ENCODE measurements at places on chromosomes 1 and 21.

DNA sequence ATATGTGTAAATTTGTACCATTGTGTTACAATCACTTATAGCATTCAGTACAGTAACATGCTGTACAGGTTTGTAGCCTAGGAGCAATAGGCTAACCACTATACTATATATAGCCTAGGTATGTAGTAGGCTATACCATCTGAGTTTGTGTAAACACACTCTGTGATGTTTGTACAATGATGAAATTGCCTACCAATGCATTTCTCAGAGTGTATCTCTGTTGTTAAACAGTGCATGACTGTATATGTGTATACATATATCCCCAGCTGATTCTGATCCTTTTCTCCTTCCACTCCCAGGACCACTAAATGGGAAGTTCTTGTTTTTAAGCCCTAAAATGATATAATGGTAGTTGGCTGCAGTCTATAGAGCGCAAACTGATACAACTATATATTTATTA is 7.8 kb downstream of the GNPAT start:
- no peak for DNase-seq

GRCh38 chr1:3491291-3492246 is 37.1 kb downstream of the ARHGEF16 start:
- DNase-seq: no peak

DNA sequence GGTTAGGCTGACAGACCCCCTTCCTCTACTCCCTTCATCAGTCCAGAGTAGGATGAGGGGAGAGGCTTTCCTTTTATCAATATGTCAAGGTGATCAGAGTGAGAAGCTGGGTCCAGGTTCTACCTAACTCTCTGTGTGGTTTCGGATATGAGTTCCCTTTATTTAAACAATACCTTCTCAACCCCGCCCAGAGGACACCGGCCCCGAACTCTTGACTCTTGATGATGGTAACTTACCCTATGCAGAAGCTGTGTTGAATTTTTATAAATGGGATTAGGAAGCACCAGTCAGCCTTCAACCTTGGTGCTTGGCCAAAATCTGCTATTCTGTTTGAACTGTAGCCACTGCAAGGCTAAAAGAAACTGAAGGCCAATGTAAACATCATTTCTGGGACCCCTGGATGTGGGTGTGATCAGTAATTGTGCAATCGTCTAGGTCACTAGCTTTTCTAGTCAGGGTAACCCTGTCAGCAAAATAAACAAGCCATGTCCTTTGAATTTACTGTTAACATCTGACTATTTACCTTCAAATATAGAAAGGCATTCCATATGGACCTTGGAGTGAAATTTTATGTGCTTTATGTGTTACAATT is 398.3 kb downstream of the SEC16B start:
- no peak for DNase-seq

DNA sequence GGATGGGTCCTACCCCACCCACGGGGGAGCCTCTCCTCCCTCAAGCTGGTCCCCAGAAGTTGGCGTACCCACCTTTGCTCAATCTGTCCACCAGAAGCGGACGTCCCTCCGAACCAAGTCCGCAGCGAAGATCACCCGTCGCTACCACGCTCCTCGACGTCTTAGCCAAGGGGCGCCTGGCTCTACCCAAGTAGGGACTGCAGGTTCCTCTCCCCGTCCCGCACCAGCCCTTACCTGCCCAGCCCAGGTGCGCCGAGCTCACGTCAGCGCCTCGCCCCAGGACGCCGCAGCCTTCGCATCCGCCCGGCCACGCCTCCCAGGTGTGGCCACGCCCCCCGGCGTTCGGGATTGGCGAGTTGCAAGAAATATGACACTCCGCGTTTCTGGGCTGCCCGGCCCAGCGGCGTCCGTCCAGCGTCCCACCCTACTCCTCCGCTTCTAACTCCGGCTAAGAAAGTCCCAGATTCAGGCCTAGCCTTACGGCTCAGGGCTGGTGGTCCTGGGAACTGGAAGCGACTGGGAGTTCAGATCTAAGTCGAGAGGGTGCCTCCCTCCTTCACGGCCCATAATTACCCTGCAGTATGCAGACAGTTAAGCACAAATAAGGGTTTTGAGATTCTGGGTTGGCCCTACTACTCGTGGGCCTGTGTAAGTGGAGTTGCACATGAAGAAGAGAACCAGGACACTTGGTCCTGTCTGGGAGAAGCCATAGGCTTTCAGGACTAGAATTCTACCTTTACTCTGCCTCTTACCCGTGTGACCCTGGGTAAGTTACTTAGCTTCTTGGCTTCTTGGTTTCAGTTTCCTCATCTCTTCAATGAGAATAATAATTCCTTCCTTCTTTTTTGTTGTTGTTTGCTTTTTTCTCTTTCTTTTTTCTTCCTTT is at the start of gene IRF6:
Gene IRF6, minus strand, starts transcription at position 268 of the 886 bp plus-strand sequence. CDS start 4,729 bp downstream, outside the sequence.
- DNase-seq: no peak

DNA sequence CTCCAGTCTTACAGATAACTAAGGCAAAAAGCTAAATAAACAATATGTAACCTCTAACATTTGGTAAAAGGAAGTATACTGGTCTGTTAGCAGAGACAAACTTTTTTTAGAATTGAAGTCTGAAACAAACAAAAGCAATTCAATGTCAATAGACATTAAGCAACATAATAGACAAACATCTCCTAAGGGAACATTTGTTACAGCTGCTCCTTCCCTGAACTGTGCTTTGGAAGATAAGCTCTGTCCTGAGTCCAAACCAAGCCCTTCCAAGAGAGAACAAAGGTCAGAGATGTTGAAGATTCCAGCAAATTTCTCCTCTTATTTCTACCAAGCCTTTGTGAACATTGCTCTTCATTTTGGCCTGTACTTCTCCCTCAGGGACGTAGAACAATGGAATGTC is 25.3 kb downstream of the FMO2 start:
- no peak for DNase-seq

- DNase-seq: no peak
These were observed 27.8 kb upstream of the FMO4 start for GRCh38 chr1:171286032-171286705.

- DNase-seq: no peak
These were observed 680.1 kb downstream of the MATN1 start for GRCh38 chr1:30043256-30043655.

DNA sequence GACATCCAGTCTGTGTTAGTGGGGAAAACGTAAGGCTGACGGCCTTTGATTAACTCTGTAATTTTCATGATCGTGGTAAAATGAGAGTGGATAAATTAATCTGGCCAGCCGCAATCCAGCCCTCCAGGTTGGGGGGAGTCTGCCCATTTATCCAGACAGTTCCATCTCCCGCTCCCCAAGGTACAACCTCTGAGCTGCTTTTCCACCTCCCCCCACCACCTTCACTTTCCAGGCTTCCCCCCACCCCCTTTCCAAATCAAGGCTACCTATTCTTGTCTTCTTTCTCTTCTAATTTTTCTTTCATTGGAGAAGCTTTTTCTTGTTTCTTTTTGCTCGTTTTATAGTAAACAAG is 6.0 kb downstream of the MIER1 start:
- no peak for DNase-seq

GRCh38 chr1:233094691-233095090 is 144.3 kb downstream of the NTPCR start:
- DNase-seq: no peak

DNA sequence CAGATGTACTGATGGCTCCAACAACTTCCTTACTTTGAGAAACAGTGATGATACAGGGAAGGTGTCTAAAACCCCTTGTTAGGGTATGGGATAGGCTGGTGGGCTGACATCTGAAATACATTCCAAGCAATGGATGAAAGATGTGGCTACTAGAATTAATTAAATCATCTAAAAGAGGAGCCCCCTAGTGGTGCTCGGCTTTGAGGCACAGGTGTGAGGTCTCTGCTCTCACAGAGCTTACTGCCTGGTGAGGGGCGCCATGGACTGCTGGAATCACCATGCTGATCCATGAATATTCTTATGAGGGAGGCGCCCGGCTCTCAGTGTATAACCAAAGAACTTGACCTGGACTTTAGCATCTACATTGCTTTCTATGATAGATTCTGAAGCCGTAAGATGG is 48.5 kb downstream of the GNG4 start:
- DNase-seq: no peak

- no peak for DNase-seq
These were observed 23.4 kb upstream of the RD3 start for GRCh38 chr1:211515090-211516023.
